ENCODE measurements at places on chromosomes 16 and 17.

DNA sequence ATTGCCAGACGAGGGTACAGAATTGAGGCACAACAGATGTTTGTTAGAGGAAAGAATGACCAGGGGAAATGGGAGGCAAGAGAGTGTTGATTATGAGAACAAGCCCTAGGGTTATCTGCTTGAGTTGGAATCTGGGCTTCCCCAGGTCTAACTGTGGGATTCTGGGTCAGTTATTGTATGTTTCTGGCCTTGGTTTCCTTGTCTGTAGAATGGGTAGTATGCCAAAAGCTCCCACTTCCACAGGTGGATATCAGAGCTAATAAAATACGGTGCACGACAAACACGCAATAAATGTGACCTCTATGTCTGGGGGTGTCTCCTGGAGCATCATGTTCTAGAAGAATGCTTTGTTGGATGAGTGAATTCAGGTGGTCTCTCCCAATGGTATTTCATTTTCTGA lies 517 bp downstream of the TMC5 start:
- no peak for DNase-seq

- DNase-seq: no peak
Measured at GRCh38 chr17:74801896-74802295, 25.8 kb upstream of the NAT9 start.

DNA sequence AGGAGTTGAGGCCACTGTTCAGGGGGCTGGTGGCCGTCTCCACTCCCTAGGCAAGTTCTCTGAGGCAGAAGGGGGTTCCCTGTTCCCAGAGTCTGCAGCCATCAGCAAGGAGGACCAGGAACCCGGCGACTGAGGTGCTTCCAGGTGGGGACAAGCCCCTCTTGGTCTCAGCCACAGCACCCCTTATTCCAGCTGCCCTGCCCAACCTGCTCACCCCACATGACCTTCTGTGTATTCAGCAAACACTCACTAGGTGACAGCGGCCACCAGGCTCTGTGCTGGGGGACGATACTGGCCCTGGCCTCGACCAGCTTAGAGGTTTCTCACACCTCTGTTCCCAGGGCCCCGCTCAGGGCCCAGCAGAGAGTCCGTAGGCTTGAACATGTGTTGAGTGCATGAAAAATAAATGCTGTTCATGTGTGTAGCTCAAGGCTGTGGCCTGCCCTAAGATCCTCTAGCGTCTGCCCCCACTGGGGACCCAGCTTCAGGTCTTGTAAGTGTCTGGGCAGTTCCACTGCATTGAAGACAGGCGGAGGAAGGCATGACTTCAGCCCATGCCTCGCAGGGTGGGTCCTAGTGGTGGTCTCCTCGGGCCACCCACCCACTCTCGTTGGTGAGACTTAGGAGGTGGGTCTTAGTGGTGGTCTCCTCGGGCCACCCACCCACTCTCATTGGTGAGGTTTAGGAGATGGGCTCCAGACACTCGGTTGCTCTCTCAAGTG lies 44.2 kb downstream of the NT5M start:
- no peak for DNase-seq

DNA sequence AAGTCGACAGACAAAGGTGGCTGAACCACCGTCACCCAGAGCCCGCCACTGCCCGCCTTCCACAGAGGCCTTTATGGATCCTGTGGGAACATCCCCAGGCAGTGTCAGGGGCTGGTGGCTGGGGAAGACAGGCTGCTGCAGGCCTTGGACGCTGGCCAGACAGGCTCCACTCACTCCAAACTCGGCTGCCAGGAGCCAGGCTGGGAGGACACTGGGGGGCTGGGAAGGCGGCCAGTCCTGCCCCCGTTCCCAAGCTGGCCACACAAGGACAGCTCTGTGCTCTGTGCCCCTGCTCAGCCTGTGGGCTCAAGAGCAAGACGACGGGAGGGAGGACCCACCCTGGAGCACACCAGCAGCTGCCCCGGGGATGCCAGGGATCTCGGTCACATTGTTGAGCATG lies 7.6 kb upstream of the LCAT start:
- DNase-seq: no peak

DNA sequence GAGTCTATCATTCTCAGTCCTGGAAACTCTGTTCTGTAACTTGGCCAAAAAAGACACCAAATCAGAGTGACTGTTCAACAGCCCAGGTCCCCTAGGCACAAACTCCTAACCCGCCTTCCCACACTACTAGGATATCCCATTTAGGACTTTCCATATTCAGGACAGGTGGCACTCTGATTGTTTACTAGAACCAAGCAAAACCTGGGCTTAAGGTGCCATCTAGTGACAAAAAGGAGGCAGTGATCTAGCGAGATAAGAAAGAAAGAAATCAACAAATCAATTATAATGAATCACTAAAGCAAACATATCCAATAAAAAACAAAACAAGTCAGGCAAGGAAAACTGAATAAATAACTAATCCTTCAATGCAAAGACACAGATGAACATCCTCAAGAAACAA lies 203.9 kb downstream of the CEP112 start:
- DNase-seq: no peak

DNA sequence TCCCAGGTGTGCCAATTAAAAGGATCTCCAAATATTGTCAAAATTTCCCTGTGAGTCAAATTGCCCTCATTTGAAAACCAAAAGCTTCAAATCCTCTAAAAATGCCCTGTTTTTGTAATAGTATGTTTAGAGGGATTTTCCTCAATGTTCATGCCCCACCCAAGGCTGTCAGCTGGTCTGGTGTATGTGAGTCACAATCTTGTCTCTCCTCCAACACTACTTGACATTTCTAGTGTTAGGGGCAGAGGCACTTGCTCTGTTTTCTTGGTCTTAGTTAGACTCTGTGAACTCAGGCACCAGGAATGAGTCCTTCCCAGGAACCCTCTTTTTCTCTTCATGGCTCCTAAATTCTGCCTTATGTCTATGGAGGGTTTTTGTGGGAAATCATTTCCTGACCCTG lies 634.8 kb downstream of the KCNJ2 start:
- no peak for DNase-seq

DNA sequence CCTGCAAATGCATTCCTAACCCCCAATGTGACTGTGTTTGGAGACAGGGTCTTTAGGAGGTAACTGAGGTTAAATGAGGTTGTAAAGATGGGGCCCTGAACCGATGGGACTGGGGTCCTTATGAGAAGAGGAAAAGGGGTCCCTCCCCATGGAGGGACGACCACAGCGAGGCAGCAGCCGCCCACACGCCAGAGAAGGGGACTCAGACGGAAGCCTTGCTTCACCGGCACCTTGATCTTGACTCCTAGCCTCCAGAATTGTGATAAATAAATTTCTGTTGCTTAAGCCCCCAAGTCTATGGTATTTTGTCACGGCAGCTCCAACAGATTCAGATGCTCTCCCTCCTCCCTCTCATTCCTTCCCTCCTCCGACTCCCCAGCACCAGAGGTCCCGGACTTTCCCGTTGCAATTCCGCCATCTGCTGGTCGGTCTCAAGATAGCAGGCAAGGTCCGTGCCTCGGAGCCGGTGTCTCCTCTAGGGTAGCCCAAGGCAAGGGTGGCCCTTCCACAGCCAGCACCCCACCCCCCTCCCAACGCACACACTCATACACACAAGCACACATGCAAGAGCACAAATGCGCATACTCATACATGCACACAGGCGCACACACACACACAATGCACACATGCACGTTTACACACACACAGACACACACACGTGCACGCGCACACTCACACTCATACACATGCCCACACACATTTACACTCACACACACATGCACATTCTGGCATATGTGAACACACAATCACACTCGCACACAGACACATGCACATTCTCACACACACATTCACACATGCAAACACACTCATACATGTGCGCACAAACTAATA lies 23.1 kb upstream of the C16orf78 start:
- no peak for DNase-seq

GRCh38 chr17:70368011-70368410 lies 198.7 kb downstream of the KCNJ2 start:
- no peak for DNase-seq

DNA sequence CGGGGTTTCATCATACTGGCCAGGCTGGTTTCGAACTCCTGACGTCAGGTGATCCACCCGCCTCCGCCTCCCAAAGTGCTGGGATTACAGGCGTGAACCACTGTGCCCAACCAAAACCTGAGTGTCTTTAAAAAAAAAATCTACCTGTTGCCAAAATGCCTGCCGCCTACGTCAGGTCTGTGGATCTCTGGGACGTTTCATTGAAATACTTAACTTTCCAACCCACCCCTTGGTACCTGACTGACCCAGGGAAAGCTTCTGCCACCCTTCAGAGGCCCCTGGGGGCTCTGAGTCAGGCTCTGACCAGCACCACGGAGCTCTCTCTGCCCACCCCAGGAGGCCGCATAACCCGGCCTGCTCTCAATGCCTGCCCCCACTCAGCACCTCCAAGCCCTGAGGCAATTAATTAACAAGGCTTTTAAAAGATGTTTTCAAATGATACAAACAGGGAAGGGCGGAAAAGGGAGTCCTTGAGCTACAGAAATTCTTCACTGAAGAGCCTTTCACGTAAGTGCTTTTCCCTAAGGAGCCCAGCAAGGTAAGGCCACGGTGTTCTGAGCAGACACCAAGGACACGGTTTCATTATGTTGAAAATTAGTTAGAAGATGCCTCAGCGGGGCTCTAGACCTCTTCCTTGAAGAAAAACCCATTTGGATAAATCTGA lies 29.3 kb upstream of the GSG1L start:
- DNase-seq: no peak

DNA sequence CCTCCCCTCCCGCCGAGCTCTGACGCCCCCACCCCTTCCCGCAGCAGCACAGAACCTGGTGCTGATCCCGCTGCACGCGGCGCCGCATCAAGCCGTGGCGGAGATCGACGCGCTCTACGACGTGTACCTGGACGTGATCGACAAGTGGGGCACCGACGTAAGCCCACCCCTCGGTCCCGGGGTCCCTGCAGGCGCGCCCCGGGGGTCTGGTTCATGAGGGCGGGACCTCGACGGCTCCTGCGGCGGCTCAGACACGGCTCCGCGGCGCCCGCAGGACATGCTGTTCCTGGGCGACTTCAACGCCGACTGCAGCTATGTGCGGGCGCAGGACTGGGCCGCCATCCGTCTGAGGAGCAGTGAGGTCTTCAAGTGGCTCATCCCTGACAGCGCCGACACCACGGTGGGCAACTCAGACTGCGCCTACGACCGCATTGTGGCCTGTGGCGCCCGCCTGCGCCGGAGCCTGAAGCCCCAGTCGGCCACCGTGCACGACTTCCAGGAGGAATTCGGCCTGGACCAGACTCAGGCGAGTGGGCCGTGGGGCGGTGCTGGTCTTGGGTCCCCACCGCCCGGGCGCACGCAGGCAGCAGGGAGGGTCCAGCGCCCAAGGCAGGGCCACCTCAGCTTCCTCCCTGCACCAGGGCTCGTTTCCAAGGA lies 1.4 kb downstream of the DNASE1L2 start:
- no peak for DNase-seq

DNA sequence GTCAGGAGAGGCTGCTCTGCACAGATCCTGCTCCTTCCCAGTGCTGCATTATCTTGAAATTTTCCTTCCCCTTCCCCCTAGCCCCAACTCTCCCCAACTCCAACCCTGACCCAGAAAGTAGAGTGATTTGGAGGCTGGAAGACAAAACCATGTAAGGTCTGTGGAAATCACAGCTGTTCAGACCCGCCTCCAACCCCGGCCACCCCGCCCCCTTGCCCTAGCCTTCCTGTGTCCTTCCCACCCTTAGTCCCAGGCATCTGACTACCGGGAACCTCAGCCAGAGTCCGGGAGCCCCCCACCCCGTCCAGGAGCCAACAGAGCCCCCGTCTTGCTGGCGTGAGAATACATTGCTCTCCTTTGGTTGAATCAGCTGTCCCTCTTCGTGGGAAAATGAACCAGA lies at the start of gene AOC3:
AOC3 (plus strand) TSS at position 246 of the 400 bp plus-strand sequence; CDS start at position 391, 145 bp downstream.
- DNase-seq: no peak

DNA sequence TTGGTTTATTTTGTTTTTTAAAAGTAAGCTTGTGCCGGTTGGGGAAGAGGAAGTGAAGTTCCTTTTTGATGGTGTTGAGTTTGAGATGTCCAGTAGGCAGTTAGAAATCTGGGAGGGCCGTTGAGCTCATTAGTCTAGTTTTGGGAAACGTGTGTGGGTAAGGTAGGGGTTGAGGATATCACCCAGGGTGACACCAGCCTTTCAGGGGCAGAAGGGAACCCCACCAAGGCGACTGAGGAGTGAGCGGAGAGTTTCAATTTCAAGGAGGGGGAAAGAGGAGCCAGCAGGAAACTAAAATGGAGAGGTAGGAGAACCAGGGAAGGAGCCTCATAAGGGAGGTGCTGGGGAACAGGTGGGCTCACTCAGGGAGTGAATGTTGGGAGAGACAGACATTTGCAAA lies 22.7 kb downstream of the HAPSTR1 start:
- DNase-seq: no peak

DNA sequence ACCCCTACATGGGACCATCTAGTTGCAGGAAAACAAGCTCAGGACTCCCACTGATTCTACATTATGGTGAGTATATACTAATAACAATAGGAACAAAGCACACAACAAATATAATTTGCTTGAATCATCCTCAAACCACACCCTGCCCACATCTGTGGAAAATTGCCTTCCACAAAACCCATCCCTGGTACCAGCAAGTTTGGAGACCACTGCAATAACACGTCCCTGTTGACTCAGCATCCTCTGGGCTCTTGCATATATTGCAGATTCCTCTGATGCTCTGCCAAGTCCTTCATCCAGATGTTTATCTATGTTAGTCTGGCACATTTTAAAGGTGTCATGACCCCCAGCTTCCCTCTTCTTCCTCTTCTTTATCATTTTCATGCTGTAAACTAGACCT lies 138.4 kb downstream of the PCTP start:
- DNase-seq: no peak

DNA sequence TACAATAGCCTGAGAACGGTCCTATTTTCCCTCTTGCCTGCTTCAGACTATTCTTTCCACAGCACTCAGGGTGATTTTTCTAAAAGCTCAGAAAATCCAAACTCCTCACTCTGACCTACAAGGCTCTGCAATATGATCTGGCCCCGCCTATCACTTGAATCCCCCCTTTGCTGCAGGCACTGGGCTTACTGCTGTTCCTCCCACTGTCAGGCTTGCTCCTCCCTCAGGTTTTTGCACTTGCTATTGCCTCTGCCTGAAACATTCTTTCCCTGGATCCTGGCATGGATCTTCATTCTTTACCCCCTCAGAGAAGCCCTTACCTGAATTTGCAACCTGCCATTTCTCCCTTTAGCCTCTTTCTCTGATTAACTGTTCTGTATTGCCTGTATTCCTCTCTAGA lies 52.3 kb downstream of the RPGRIP1L start:
- no peak for DNase-seq

DNA sequence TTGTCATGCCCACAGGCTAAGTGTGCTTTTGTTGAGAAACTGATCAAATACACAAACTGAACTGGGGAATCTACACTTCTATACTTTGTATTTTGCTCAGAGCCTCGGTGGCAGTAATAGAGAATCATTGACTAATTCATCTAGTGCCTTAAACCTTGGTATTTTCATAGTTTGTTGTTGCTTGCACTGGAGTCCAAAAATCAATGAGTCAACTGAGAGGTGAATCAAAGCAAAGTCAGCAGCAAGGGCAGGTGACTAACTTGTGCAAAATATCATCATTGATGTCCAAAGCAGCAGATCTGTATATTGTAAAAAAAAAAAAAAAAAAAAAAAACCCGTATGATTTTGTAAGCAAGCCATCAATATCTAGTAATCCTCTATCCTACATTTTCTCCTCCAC lies 296.4 kb downstream of the MAP2K6 start:
- DNase-seq: no peak

GRCh38 chr17:62857526-62857925 lies 49.4 kb upstream of the MARCHF10 start:
- DNase-seq: no peak

- DNase-seq: no peak
Measured at GRCh38 chr17:50354776-50355175, 8.8 kb downstream of the XYLT2 start.

GRCh38 chr17:69870091-69870530 lies 204.9 kb upstream of the KCNJ16 start:
- no peak for DNase-seq

- no peak for DNase-seq
Measured at GRCh38 chr17:34474706-34475105, 104.7 kb upstream of the TMEM132E start.

All from BJ (cell line).